ENCODE measurements at places on chromosomes 11 and 22. TPM values are rescaled to one million over a fixed set of nuclear protein-coding genes. Genes with fewer than 3 reads are reported as not detected.

DNA sequence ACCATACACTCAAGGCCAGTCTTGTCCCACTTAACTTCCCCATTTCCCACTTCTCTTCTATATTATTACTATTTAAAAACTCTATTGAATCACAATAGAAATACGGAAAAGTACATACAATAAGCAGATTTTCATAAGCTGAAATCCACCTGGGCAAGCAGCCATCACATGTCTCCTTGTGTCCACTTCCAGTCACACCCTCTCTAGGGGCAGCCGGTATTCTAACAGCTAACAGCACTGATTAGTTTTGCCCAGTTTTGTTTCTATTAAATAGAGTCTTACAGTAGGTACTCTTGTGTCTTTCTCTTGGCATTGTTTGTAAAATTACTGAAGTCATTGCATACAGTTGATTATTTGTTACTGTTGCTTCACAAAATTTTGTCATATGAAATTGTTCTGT, 37.8 kb downstream of the PPP6R3 start:
- DNase-seq = no peak

DNA sequence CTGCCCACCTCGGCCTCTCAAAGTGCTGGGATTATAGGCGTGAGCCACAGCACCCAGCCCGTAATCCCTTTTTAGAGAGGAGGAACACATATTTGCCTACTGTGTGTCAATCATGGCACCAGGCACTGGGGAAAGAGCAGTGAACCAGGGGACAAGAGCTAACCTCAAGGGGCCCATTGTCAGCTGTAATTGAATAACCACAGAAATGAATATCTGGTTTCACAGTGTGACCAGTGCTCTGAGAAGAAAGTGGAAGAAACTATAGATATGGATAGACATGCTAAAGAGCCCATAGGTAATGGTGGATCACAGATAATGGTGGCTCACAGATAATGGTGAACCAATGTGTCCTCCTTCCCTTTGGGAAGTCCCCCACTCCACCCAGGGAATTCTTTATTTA, 8.6 kb upstream of the KCTD14 start:
- no peak for DNase-seq

The CCDC81 gene
- 1.2 TPM for total RNA-seq

The ART1 gene
- total RNA-seq = not detected

DNA sequence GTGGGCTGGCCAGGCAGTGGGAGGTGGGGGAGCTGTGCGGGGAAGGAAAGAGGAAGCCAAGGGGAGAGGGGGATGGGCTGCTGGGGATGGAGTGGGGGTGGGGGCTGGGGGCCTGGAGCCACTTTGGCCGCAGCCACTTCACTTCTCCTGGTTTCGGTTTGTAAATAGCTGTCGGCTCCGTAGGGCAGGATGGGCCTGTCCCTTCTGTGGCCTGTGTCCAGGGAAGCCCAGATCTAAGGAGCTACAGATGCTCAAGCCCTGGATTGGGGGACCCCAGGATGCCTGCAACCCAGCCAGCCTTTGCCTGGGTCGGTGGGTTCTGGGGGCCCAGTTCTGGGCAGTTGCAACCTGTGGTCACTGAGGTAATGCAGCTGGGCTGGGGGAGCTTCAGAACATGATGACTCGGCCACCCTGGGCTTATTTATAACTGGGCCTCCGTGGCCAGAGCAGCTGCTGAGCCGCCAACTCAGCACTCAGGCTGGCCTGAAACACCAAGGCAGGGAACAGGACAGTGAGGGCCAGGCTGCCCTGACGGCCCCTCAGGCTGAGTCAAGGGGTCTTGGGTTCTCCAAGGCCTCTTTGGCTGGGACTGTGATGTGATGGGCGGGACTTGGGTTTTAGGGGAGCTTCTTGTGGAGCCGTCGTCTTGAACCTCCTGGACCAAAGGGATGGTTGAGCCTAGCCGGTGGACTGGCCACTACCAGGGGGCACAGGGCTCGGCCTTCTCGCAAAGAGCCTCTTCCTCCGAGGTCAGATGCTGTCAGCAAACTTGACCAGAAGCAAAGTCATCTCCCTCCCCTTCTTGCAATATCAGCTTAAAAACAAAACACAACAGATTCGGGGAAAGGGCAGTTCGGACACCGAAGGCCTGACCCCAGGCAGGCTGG, 15.0 kb upstream of the SLC39A13 start:
- DNase-seq = peak; percentile 45

DNA sequence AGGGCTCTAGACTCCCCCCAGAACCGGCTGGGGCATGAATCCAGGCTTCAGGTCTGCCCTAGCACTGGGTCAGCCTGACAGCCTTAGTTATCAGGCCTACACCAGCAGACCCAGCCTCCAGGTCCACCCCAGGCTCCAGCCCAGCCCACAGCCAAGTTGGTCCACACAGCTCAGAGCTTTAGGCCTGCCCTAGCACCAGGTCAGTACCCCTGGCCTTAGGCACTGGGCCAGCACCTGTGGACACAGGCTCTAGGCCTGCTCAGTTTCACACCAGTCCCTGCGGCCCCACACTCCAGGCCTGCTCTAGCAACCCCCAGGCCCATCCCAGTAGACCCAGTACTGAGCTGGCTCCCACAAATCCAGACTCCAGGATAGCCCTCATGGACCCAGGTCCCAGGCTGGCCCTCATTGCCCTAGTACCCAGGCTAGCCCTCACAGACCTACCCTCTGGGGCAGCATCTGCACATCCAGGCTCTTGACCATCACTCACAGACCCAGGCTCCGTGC, 52.7 kb downstream of the CLPB start:
- no peak for DNase-seq

DNA sequence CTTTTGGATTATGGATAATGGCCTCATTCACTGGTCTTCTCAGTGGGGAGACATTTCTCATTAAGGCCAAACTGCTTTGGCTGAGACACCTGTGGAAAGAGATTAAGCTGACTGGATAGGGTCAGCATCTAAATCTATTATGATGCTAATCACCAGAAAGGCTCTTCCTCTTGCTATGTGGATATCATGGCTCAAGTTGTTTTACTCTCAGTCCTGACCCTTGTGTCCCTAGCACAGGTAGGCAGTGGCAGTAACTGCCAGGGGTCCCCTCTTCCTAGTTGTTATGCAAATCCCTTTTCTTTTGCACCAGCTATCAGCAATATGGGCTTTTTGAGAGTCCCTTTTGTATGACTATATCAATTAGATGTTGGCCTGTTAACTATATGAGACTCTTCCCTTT, 335.7 kb upstream of the PLET1 start:
- no peak for DNase-seq

The DMC1 gene
- 0.40 TPM for total RNA-seq

The IL17REL gene
- 0.06 TPM for total RNA-seq

GRCh38 chr11:93710239-93710638, 31.1 kb downstream of the TAF1D start:
- DNase-seq = no peak

- DNase-seq = no peak
Observed at GRCh38 chr11:82012276-82012675, 721.4 kb downstream of the FAM181B start.

- no peak for DNase-seq
Observed at GRCh38 chr11:128553662-128554362, 33.5 kb downstream of the ETS1 start.

The RAPSN gene
- total RNA-seq = 0.35 TPM

DNA sequence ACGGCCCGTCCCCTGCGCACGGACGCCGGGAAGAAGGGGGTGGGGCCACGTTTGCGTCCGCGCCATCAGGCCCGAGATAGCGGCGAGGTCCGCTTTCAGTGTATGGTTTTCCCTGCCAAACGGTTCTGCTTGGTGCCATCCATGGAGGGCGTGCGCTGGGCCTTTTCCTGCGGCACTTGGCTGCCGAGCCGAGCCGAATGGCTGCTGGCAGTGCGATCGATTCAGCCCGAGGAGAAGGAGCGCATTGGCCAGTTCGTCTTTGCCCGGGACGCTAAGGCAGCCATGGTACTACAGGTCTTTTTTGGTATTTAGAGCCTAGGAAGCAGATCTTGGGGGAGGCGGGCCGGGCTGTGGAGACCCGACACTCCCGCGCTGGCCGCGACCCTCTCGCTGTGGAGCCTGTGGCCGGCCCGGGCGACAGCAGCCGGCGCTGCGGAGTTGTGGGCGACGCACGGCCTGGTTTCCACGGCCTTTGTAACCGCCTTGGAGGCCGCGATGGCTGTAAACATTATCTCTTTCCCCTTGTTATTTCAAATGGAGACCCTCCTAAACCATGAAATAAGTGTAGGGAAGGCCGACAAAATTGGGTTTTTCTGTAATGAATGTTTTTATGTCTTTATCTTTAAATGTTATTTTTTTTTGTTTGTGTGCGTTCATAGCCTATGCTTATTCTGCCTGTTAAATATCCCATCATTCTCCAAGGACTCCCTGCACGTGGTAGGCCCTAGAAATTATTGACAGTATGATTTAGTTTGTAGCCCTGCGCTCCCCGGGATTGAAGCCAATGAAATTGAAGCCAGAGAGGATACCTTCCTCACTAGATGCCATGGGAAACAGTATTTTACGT, at the start of gene AASDHPPT:
TSS of gene AASDHPPT (plus strand) at position 54 of the 847 bp plus-strand sequence. CDS start at position 103, 49 bp downstream.
- no peak for DNase-seq
